ENCODE measurements at places on chromosomes 1 and 21. TPM values are rescaled to one million over a fixed set of nuclear protein-coding genes. Genes with fewer than 3 reads are reported as not detected.

DNA sequence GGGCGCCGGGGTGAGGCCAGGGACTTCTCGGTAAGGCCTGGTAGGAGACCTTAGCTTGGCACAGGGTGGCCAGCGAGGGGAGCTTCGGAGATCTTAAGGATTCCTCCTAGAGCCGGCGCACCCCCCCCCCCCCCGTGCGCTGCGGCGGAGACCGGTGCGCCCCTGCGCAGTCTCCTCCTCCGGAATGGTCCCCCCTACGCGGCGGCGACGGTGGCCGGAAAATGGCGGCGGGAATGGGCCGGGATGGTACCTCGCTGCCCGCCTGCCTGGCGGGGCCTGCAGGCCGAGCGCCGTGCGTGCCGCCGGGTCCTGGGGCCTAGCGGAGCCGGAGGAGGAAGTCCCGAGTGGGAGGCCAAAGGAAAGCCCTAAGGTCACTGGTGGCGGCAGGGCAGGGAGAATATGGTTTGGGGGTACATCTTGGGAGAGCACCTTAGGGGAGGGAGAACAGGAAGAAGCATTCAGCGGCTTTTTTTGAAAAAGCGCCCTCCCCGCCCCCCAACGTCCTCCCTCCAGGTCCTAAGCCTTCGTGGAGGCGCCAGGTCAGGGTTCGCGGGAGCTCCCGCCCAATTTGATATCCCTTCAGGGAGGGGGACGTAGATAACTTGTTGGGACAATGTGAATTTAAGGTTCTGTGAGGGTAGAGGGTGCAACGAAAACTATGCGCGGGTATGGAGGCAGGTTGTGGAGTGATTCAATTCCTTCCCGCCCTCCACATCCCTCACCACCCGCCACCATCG is 429 bp downstream of the SRRM1 start:
- no peak for DNase-seq

- DNase-seq, result no peak
Observed at GRCh38 chr1:164771619-164772361, 212.8 kb downstream of the PBX1 start.

DNA sequence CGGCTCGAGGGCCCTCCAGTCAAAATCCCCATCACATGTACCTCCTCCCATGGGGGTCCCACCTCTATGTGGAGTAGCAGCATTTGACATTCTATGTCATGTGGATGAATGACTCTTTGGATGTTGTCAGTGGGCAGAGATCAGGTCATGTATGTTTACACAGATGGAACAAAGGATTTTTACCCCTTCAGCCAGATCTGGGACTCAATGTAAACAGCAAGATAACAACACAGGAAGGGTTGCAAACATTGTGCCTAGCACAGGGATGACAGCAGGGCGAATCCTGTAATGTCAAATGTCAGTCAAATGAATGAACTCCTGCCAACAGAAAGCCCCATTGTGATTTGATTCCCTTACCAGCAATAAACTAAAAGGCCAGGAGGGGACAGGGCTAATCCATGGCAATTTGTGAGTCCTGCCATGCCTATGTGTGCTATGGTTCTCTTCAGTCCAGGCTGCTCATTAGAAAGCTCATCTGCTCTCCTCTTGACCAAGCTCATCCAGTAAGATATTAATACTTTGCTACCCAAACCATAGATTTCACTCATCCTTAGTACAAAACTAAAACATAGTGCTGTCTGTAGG is 60.3 kb downstream of the PGBD5 start:
- DNase-seq, result no peak

DNA sequence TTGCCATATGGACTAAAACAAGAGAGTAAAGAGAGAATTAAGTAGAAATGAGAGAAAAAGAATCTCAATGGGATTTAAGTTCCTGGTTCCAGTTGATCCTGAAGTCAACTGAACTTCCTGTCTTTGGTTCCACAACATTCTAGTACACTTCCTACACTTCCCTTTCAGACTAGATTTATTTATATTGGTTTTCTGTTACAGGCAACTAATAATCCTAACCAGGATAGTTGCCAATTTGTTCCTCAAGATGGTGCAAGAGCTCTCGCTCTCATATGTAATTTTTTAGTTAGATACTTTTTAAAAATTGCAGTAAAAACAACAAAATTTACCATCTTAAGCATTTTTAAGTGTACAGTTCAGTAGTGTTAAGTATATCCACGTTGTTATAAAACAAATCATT is 28.8 kb upstream of the TRIM45 start:
- DNase-seq, result no peak

The SPRR1B gene
- not detected for total RNA-seq

The S100A7 gene
- not detected for total RNA-seq

GRCh38 chr1:25560788-25561187 is 17.4 kb downstream of the LDLRAP1 start:
- no peak for DNase-seq

- DNase-seq, result no peak
Observed at GRCh38 chr1:78678324-78678723, 28.7 kb downstream of the IFI44 start.

The ABL2 gene
- 8.3 TPM for total RNA-seq

GRCh38 chr1:29802181-29803068 is 566.1 kb downstream of the PTPRU start:
- no peak for DNase-seq

DNA sequence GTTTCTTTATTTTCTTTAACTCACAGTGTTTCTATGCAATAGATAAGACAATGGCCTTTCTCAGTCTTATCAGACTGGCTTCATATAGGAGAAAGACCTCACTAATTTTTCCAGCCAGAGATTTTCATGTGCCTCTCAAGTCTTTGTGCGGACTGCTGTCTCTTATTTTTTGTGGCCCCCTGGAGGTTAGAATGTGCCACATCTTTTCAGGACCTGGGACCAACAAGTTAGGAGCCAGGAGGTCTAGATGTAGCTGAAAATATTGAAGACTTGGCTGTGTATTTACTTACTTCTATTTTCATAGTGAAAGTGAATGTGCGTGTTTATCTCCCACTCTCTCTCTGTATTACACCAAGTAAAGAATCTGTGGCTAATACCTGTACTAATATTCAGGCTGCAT is 42.1 kb upstream of the CFHR3 start:
- no peak for DNase-seq

DNA sequence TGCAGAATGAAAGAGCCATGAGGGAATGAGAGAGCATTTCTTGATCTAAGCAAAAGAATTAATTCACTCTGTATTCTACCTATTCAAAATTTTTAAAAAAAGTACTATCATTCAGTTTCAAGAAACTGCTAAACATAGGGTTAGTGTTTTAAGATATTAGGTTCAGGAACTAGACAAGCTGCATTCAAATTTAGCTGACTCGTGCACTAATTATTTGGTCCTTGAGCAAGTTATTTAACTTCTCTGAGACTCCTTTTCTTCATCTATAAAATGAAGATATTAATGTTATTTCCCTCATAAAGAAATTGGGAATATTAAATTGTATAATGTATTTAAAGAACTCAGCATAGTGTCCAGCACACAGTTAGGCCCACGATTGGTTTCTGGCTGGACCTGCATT is 75.0 kb upstream of the USH2A start:
- no peak for DNase-seq

GRCh38 chr1:160996178-160996577 is 24.8 kb downstream of the F11R start:
- DNase-seq, result no peak

The NGF gene
- not detected for total RNA-seq

DNA sequence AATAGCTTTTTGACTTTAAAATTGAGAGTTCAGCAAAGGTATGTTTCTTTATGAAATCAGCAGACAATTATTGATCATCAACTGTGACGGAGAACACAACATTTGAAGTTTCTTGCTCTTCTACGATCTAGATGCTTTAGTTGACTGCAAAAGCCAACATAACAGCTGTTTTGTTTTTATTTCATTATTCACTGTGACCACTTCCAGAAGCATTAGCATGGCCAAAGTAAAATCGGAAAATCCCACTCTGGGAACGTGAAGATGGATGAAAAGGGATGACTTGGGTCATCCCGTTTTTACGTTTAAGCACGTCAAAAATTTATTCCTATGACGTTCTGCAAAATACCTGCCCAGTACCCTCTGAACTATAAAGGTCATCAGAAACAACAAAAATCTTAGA is 833.0 kb upstream of the ADAMTS5 start:
- DNase-seq, result no peak

- no peak for DNase-seq
Observed at GRCh38 chr1:27298632-27299384, 23.2 kb upstream of the TMEM222 start.

- DNase-seq, result no peak
Observed at GRCh38 chr1:159177272-159177907, 6.0 kb downstream of the CADM3 start.

The AKR7A3 gene
- 1.1 TPM for total RNA-seq

DNA sequence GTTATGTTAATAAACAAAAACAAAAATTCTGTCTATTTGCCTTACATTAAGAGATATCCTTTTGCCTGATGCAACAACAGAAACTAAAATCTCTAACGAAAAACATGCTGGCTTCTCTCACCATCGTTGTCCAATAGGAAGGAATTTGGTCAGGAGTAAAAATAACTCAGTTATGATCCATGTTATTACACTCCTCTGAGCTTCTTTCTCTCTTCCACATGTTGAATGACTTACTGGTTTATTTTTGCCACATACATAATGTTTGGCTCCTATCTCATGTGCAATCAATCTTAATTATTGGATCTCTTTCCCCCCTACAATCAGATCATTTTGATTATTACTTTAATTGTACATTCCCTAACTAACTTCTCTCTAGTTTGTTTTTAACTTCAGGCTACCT is 688.4 kb downstream of the USP25 start:
- no peak for DNase-seq

The PDZK1 gene
- total RNA-seq, result not detected

- DNase-seq, result peak; percentile 70
Observed at GRCh38 chr1:161962091-161962887, 61.4 kb downstream of the OLFML2B start.

The SUSD4 gene
- total RNA-seq, result 0.33 TPM

- DNase-seq, result no peak
Observed at GRCh38 chr1:171222936-171223335, 25.4 kb upstream of the FMO1 start.

GRCh38 chr1:174964261-174964971 is 35.3 kb upstream of the CACYBP start:
- no peak for DNase-seq

DNA sequence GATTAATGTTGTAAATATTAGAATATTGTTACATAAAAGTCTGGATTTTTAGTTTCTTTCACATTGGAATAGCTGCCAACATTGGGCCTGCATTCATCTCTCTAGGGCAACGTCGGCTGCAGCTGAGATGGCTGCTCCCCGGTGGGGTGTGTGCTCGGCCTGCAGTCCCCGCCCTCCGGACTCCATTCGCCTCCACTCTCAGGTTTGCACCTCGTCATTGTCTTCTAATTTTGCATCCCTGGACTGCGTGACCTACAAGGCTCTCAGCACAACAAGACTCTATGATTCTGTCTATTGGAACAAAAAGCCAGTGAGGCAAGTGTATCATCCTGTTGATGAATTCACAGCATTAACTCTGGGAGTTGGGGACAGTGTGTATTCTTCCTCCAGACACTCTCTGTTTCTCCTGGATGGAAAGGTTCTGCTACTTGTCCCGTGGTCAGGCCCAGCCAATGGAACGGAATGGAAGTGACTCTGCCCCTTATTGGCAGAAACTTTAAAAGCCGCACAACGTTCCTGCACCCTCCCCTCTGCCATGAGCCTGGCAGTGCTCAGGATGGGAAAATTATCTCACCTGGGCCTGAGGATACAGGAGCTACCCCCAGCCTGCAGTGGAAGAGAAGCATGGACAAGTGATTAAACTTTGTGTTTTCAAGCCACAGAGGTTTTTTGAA is 105.0 kb upstream of the SAMD11 start:
- no peak for DNase-seq

The OR6K3 gene
- not detected for total RNA-seq

The HSPB7 gene
- total RNA-seq, result 0.21 TPM

DNA sequence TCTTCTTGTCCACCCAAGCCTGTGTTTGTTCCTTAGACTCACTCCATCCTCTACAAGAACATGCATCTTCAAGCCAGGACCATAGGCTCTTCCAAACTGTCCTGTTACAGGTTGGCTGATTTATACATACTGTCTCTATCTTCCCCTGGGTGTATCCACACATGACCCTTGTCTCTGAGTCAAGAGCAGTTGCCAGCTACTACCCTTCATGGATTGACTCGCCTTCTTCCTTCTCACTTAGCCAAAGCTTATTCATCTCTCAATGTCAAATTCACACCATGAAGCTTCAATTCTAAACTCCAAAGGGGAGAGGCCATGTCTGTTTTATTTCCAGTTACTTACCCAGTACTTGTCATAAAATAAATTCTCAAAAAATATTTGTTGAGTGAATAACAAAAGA is 64.1 kb upstream of the CACHD1 start:
- no peak for DNase-seq

- no peak for DNase-seq
Observed at GRCh38 chr21:35925497-35925896, 134.8 kb downstream of the SETD4 start.

The CBR3 gene
- total RNA-seq, result 14.1 TPM

The CA6 gene
- total RNA-seq, result not detected

The ZNF672 gene
- 51.3 TPM for total RNA-seq

DNA sequence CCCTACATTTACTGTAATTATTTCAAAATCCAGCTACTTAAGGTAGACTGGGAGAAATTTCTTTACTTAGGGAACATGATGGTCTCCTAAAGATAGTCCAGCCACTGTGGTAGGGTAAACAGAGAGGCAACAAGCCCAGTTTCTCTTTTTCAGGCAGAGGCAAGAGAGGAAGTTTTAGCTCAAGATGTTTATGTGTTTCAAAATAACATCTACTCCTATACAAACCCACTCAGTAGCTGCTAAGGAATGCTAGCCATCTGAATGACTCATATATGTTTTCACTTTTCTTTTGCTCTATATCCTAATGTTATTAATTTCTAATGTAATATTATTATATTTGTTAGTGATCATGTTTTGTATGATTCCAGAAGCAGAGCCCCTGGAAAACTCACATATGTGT is 856.6 kb downstream of the PLA2G4A start:
- DNase-seq, result no peak

DNA sequence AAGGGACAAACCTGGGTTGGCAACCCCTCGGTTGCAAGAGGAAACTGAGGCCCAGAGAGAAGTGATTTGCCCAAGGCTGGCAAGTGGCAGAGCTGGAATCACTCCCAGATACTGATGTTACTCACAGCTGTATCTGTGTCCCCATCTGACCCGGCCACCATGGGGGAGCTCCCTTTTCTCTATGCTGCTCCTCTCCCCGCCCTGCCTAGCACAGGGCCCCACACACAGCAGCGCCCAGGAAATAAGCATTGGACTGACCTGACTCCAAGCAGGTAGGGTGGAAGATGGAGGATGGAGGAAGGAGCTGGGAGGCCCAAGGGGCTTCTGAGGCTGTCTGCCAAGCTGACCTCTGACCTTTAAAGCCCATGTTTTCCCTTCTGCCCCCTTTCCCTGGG is 3.0 kb upstream of the FBLIM1 start:
- no peak for DNase-seq

- no peak for DNase-seq
Observed at GRCh38 chr1:212918824-212919223, 31.5 kb upstream of the VASH2 start.

GRCh38 chr1:186535388-186536133 is 74.6 kb upstream of the PDC start:
- DNase-seq, result no peak
